ENCODE measurements at places on chromosomes 16 and 17.

DNA sequence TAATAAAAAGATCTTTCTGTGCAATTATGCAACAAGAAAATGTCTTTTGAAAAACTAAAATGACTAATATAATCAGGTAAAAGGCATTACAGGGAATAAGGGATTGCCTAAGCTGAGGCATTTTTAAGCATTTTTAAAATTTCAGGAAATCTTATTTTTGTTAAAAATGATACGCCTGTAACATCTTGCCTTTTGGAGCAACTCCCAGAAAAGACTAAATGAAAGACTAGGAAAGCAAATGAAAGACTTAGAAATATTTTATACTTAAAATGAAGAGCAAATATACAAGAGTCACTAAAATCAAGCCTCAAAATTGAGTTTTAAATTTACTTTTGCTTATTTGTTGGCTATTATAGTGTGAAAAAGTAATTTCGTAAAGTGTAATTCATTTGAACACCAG, 55.8 kb downstream of the DUSP14 start:
- no peak overlapping the region for H3K4me3 ChIP-seq
- H3K27ac ChIP-seq, result no peak overlapping the region
- peaks cover 5% of the 10 kb centered on the region for H3K4me1 ChIP-seq
- no peak for DNase-seq
- peaks cover 25% of the 10 kb centered on the region for H3K36me3 ChIP-seq
- no peaks in the 10 kb centered on the region for H3K27me3 ChIP-seq

DNA sequence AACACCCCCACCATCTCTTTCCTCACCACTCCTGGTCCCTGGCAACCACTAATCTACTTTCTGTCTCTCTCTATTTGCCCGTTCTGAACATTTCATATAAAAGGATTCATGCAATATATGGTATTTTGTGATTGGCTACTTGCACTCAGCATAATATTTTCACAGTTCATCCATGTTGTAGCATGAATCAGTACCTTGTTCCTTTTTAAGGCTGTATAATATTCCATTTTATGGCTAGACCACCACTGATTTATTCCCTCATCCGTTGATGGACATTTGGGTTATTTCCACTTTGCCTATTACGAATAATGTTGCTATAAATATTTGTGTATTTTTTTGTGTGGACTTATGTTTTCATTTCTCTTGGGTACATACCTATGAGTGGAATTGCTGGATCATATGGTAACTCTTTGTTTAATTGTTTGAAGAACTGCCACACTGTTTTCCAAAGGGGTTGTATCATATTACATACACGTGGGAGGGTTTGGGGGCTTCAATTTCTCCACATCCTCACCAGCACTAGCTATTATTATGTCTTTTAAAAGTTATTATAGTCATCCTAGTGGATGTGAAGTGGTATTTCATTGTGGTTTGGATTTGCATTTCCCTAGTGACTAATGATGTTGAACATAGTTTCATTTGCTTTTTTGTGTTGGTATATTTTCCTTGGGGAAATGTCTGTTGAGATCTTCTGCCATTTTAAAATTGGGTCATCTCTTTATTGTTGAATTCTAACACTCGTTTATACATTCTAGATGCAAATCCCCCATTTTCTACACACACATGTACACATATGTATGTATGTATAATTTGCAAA, 26.3 kb downstream of the SEC14L5 start:
- no peaks in the 10 kb centered on the region for H3K36me3 ChIP-seq
- H3K27me3 ChIP-seq, result peaks cover 24% of the 10 kb centered on the region
- peaks cover 9% of the 10 kb centered on the region for H3K4me1 ChIP-seq
- no peak for DNase-seq

DNA sequence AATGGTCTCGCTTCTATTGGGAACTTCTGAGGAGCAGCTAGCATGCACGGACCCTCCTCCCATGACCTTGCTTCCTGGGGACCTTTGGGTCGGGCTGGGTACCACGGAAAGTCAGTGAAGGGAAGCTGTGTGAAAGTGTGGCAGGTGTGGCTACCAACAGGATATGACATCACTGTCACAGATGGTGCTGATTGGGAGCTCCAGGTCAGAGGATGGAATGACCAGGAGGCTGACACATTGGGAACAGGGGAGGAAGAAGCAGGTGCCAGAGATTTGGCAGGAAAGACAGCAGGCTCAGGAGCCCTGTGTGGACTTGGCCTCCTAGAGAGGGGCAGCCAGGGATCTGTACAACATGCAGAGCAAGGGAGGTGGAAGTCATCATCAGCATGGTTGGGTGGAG, 34.0 kb downstream of the CPNE2 start:
- peaks cover 16% of the 10 kb centered on the region for H3K36me3 ChIP-seq
- H3K4me1 ChIP-seq, result no peaks in the 10 kb centered on the region
- no peak overlapping the region for H3K27ac ChIP-seq

DNA sequence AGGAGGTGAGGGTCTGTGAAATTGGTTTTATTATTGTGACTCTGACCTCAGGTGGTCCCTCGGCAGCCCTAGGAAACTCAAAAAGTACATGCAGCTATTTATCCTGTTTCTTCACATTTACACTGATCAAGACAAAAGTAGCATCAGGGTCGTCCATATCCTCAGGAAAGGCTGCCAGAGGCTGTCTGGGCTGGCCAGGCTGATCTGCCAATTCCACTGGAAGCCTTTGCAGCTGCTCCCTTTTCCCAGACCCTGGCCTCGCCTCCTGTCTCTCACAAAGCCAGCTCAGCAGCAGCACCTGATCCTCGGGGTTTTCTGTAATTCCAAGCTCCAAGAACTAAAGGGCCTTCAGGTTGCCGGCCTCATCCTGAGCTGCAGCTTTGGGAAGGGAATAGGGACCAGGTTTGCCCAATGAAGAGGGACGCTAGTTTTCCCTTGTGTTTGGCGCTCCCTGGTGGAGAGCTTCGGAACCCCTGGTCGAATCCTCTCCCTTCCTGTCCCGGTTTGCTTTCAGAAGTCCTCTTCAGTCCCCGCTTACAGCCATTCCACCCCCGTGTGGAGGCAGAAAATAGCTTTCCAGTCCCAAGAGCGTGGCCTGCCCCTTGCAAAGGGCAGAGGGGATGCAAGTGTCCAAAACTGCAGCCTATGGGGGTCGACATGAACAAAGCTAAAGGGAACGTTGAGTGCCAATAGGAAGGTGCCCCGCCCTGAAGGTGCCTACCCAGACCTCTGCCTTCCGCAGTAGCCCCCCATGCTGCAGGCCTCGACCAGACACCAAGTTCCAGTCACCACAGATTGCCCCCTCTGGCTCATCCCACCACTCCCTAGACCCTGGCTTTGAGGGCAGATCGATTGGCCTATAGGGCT, 13.4 kb downstream of the MFSD6L start:
- DNase-seq, result no peak
- no peak overlapping the region for H3K4me3 ChIP-seq
- H3K27me3 ChIP-seq, result no peaks in the 10 kb centered on the region
- H3K4me1 ChIP-seq, result peaks cover 9% of the 10 kb centered on the region

DNA sequence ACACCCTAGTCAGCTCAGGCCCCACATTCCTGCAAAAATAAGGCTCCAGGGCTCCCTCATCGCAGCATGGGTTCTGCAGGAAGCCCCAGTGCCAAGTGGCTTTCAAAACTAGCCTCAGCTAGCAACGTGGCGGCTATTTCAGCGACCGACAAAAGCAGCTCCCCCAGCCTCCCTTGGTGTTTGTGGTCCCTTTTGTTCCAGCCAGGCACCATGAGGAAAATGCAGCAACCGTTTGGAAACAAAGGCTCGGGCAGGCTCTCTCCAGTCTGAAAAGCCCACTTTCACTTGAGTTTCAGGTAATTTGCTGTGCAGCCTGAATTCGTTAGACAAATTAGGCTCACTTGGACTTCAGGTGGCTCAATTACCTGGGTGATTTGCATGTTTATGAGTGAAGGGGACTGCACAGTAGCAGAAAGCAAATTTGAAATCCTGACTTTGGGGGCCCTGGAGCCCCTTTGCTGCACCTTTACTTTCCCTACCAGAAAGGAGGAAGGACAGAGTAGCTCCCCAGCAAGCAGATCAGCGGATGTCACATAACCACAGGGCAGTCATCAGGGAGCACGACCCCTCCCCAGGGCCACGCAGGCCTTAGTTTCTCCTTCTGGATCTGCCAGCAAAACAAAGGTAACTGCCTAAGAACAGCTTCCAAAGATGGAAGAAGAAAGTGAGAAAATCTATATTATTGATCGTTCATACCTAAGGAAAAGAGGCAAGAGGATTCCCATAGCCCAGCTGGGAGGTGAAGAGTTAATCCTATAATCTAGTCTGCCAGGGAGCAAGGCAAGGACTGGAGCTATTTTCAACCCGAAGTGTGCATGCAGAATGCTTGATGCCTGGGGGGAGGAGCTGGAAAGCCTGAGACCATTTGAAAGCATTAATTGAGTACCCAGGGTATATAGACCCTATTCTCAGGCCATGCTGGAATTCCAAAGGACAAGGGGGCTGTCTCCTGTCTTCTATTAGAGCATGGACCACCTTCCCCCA, 143.1 kb upstream of the SDK2 start:
- H3K27ac ChIP-seq, result no peak overlapping the region
- DNase-seq, result no peak
- no peaks in the 10 kb centered on the region for H3K36me3 ChIP-seq
- no peak overlapping the region for H3K4me3 ChIP-seq
- H3K4me1 ChIP-seq, result peaks cover 13% of the 10 kb centered on the region
- peaks cover 76% of the 10 kb centered on the region for H3K27me3 ChIP-seq

DNA sequence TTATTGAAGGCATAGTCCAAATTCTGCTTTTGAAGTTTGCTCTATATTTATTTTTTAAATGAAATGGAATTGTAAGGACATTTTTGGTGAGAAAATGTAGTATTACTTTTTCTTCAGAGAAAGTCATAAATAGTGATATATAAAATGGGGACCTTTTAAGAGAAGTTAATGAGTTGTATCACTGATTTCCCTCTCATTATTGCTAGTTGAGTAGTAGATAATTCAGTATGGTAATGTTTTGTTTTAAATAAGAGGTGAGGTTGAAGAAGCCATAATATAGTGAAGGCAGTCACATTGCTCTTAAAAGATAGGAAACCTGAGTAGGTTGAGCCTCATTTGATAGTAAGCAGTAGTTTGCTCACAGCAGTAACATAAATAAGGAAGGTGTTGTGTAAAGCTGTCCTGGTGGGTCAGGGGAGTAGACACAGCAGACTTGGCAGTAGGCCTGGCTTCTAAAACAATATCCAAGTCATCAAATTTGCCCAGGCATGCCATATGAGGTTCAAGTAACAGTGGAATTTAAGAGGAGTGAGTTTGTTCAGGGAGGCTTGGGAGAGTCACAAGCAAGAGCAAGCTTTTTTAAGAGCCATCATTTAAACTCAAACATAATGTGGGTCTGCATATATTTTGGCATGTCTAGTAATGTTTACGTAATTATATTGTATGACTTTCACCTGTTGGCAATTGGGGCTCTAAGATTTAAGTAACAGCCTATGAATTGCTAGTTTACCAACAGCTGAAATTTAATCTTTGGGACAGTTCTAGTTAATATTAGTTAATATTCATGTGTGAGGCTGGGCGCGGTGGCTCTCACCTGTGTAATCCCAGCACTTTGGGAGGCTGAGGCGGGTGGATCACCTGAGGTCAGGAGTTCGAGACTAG, 6.5 kb downstream of the NFATC3 start:
- H3K4me3 ChIP-seq, result no peak overlapping the region
- H3K4me1 ChIP-seq, result peaks cover 82% of the 10 kb centered on the region
- no peaks in the 10 kb centered on the region for H3K27me3 ChIP-seq
- H3K36me3 ChIP-seq, result no peaks in the 10 kb centered on the region

Measured in suprapubic skin (tissue), 4 donors.